Cardiac atrium fibroblast (primary cell): ENCODE measurements at places on chromosomes 6 and 20. TPM values are rescaled to one million over a fixed set of nuclear protein-coding genes. Genes with fewer than 3 reads are reported as not detected.

Gene ZNF831
- total RNA-seq = not detected in 2 replicates

Gene PHF10
- 11.5 and 14.6 TPM in 2 replicates for total RNA-seq

Gene SLC16A10
- not detected in 2 replicates for total RNA-seq

Gene SCP2D1
- not detected in 2 replicates for total RNA-seq

Gene LGSN
- total RNA-seq = not detected in 2 replicates

Gene PRR18
- total RNA-seq = not detected in 2 replicates

Gene POPDC3
- total RNA-seq = 6.0 TPM in 1 of 2 replicates, not detected in the other

Gene KCNG1
- total RNA-seq = 5.2 and 9.1 TPM in 2 replicates

Gene ULBP1
- 2.0 and 2.1 TPM in 2 replicates for total RNA-seq

Gene POM121L2
- total RNA-seq = not detected in 2 replicates

Gene ADGRF1
- not detected in 2 replicates for total RNA-seq

Gene C20orf204
- 0.18 TPM in 1 of 2 replicates, not detected in the other for total RNA-seq
